Ammon's horn (tissue), 1 donor: ENCODE measurements at places on chromosomes 11 and 22.
A peak's percentile ranks its signal among the peaks of the same experiment; 100 is the strongest.

- no peak for DNase-seq
These were observed 490.1 kb downstream of the OPCML start for GRCh38 chr11:133041928-133042882.

DNA sequence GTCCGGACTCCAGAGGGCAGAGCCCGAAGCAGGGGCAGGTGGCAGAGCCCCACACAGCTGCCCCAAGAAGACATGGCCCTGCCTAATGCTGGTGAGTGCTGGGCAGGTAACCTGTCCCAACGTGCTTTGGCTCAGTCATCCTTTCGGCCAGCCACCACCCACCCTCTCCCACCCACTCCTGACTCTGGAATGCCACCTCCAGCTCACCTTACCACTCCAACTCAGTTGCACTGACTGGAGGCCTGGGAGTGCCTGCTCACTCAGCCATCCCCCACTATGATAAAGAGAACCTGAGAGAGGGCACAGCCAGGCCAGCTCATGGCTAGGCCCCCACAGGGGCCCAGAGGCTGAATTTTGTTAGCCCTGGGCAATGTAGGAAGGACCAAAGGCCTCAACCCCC lies 53.8 kb upstream of the MPEG1 start:
- DNase-seq, result no peak

- DNase-seq, result no peak
These were observed 12.6 kb downstream of the TCIRG1 start for GRCh38 chr11:68051191-68052136.

- DNase-seq, result no peak
These were observed 109.4 kb downstream of the MICAL2 start for GRCh38 chr11:12219757-12220156.

DNA sequence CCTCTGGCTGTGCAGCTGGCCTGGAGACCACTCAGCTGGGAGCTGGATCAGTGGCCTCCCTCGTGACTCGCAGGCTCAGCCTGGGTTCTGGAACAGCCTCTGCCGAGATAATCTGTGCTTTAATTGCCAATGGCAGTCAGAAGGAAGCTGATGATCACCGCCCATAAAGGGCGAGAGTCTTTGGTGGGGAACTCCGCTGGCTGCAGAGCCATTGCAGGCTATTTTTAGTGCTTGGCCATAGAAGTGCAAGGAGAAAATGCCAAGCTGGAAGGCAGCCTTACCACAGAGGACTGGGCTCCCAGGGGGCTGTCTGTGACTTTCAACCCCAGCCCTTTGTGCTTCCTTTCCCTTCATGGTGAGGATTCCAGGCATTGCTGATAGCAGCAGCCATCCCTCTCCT lies 62.2 kb upstream of the TENM4 start:
- no peak for DNase-seq

- no peak for DNase-seq
These were observed 150.9 kb upstream of the GRK3 start for GRCh38 chr22:25413620-25414019.

DNA sequence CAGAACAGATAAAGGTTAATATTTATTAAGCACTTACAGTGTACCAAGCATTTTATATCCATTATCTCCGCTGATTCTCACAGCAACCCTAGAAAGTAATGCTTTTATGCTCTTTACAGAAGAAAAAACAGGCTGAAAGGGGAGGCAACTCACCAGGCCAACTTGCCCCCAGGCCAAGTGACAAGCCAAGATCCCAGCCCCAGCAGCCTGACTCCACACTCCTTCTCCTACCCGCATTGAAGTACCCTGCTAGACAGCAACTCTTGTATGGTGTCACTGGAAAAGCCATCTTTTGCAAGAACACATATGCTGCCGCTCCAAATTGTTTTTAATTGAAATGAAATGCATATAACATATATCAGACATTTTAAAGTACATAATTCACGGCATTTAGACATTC lies 25.6 kb downstream of the SMCO4 start:
- DNase-seq, result no peak

GRCh38 chr11:60971520-60971919 lies at the start of gene CD6:
CD6 (plus strand) TSS chr11:60971680; CDS start chr11:60971866, 186 bp downstream.
- DNase-seq, result no peak

DNA sequence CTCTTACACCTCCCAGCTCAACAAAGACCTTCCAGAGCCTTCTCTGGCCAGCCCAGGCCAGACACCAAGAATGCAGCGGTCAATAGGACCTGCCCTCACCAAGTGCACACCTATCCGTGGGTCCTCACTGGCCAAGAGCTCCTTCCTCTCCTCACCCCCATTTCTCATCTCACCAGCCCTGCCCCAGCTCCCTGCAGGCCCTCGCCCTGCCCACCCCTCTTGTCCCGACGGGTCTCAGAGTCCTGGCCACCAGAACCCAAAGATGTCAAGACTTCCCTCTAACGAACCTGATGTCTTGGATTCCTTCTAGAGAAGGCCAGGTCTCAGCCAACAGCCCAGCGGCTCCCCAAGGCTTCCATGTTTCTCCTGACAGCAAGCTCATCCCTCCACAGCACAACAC lies 43.6 kb downstream of the IGF2 start:
- no peak for DNase-seq

DNA sequence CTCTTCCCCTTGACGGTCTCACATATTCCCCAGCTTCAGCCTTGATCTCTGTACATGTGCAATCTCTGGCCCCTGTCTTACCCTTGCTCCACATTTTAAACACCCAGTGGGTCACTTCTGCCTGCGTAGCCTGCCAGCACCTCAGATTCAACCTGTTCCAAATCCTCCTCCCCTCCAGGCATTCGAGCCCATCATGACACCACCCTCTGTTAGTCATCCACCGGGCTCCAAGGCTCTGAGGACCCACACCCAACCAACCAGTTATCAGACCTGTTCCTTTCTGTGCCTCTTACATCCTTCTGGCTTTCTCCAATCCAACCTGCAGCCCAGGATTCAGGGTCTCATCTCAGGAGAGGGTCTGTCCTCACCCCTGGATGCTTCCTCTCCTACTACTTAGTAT lies 119.8 kb upstream of the TBCEL start:
- DNase-seq, result no peak

- DNase-seq, result no peak
These were observed 50.3 kb upstream of the TCF20 start for GRCh38 chr22:42320443-42321416.

- DNase-seq, result no peak
These were observed 695.5 kb downstream of the FAM181B start for GRCh38 chr11:82038154-82038553.

- DNase-seq, result no peak
These were observed 6.7 kb downstream of the HSD17B12 start for GRCh38 chr11:43687120-43687791.

DNA sequence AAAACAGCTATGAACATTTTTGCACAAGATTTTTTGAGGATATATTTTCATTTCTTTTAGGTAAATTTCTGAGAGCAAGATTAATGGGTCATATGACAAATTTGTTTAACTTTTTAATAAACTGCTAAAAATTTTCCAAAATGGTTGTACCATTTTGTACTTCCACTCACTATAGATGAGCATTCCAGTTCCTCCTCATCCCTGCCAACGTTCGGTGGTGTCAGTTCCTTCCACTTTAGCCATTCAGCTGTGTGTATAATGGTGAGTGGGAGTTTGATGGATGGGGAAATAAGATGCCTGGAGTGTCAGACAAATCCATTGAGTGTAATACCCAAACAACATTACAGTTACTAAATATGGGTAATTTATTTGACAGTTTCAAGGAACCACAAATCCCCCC lies 49.7 kb downstream of the MIAT start:
- DNase-seq, result no peak

- peak; percentile 25 for DNase-seq
These were observed 113.5 kb downstream of the SLC1A2 start for GRCh38 chr11:35305670-35306382.

DNA sequence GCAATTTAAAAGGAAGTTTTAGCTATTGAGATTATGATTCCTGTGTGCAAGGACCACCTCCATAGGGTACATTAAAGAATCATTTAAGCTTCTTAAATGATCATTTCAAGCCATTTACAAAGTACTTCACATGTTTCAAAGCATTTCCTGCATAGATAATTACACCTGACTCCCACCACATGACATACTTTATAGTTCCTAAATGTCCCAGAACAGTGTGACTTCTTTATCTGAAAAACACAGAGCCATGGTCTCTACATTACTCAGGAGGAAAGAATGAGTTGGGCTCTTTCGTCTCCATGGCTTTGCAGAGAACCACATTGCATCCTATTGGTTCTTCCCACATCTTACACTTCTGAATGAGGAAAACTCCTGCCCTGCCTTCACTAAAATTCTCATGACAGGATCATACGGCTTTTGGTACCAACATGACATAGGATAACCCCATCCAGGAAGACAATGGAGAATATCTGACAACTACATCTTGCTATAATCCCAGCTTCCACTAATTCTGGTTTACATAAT lies 88.6 kb downstream of the ETS1 start:
- no peak for DNase-seq

DNA sequence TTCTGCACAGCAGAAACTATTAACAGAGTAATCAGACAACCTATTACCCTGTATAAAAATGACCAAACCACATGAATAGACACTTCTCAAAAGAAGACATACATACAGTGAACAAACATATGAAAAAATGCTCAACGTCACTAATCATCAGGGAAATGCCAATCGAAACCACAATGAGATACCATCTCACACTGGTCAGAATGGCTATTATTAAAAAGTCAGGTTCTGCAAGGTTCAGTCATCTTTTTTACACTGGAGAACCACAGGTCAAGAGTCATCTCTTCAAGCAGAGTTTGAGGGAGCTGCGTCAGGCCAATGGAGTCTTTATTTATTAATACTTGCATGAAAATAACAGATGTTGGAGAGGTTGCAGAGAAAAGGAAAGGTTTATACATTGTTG lies 40.4 kb downstream of the RCN1 start:
- DNase-seq, result no peak

DNA sequence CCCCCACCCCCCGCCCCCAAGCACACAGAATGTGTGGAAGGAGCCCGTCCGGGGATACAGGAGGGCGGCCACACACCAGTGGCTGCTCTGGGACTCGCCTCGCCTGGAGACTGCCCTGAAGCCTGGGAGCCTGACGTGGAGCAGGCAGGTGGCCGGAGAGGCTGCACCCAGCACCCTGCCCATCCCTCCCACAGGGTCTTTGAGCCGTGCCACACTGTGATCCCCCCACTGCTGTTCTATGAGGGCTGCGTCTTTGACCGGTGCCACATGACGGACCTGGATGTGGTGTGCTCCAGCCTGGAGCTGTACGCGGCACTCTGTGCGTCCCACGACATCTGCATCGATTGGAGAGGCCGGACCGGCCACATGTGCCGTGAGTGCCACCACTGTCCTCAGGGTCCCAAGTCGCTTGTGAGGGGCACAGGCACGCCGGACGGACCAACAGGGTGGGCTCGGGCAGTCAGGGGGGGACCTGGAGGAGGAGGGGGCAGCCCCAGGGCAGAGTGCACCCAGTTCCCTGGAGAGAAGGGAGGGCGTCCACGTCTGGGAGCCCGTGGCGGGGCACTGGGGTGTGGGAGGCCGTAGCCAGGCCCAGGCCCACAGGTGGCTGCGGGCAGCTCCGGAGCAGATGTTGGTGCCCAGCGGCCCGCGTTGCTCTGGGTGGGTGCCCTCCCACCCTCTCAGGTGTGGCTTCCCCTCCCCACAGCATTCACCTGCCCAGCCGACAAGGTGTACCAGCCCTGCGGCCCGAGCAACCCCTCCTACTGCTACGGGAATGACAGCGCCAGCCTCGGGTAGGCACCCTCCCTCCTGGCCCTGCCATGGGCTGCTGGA lies 27.0 kb upstream of the MUC5B start:
- DNase-seq, result no peak

DNA sequence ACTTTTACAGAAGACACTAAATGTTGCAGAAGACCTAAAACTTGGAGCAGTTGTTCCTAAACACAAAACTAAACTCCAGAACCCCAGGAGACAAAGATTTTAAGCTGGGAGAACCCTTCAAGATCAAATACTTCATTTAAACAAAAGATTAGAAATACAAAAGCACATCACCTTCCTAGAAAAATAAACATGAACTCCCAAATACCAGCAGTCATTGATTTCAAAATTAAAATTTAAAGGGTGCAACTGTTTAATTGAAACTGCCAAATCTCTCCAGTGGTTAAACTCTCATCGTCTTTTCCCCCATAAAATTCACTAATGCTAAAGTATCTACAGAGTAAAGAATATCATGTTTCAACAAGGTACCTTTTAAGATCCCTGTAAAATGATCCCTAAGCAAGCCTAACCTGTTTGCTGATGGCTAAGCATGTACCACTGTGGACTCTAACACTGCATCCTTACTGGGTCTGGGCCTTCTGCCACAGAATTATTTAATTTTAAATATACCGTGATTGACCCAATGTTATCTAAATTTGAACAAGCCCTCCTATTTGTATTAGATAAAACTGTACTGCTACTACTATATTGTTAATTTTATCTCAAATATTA lies 53.7 kb upstream of the CCDC34 start:
- DNase-seq, result no peak

DNA sequence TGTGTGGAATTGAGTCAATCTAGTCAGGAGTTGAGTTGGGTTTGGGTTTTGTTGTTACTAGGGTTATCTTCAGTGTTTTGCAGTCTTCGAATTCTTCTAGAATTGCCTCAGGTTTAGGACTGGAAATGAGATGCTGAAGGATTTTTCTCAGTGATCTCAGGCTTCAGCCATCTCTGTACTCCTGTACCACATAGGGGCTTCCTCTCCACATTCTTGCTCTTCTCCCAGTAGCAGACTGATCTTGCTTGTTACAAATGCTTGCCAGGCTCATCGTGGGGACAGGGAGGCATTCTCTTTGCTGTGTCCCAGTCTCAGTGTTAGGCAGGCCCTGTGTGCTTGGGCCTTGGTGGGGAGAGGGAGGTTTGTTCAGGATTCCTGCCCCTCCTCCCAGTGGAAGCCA lies 96.1 kb downstream of the LRRC32 start:
- no peak for DNase-seq

- DNase-seq, result no peak
These were observed 29.4 kb downstream of the CCDC83 start for GRCh38 chr11:85884581-85885021.

DNA sequence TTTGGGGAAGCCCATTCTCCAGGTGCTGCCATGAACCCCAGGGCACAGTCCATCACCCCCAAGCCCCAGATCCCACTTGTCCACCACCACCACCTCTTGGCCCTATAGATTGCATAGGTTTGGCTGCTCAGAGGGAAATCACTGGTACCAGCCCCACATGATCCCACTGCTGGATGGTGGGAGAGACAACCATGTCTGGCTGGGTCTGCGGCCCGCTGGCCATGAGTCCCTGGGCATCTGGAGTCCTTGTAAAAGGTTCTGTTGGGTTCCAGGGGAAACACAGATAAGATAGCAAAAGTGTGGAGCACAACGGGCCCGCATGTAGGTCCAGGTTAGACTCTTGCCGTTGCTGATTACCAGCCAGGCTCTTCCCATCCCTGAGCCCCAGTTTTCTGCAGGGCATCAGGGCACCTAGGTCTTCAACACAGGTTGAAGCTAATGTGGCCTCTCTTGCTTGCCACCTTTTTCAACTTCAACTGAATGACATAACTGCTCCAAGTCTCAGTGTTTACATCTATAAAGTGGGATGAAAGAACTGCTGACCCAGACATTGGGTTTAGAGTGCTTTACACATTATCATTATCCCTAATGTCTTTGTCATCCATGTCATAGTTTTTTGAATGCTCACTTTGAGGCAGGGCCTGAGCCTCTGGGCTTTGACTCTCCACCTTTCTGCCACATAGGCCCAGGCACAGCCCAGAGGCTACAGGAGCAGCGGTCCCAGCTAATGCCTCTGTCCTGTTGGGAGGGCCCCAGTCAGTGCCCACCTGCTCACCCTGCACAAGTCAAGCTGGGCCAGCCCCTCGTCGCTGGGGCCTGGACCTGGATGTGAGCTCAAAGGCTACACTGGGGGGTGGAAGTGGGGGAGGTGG lies 1.0 kb upstream of the TANGO2 start:
- DNase-seq, result no peak
